ENCODE measurements at places on chromosomes 5 and 9. TPM values are rescaled to one million over a fixed set of nuclear protein-coding genes. Genes with fewer than 3 reads are reported as not detected.

- H3K36me3 ChIP-seq = no peaks in the 10 kb centered on the region
- H3K4me3 ChIP-seq = no peak overlapping the region
- H3K27me3 ChIP-seq = no peaks in the 10 kb centered on the region
- H3K4me1 ChIP-seq = no peaks in the 10 kb centered on the region
- DNase-seq = no peak
Observed at GRCh38 chr9:131113655-131114054, 11.7 kb upstream of the NUP214 start.

The CAMK2A gene
- not detected for polyA plus RNA-seq

DNA sequence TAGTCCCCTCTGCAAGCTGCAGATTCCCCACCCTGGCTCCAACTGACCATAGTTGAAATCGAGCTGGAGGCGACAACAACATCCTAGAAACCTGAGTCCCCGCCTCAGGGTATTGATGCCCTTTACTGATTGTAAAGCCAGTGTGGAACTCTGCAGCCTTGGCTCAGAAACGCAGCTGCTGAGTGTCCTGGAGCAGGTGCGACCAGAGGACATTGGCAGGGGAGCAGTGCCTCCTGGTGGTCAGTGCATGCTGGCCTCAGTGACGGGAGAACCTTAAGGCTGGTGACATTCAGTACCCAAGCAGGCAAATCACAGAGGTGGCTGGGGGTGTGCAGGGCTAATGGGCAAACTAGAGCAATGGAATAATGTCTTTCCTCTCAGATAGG, 20.4 kb upstream of the ZNF354B start:
- DNase-seq = peak; percentile 75
- H3K4me1 ChIP-seq = no peaks in the 10 kb centered on the region
- no peaks in the 10 kb centered on the region for H3K36me3 ChIP-seq
- H3K4me3 ChIP-seq = no peak overlapping the region
- H3K27me3 ChIP-seq = no peaks in the 10 kb centered on the region

DNA sequence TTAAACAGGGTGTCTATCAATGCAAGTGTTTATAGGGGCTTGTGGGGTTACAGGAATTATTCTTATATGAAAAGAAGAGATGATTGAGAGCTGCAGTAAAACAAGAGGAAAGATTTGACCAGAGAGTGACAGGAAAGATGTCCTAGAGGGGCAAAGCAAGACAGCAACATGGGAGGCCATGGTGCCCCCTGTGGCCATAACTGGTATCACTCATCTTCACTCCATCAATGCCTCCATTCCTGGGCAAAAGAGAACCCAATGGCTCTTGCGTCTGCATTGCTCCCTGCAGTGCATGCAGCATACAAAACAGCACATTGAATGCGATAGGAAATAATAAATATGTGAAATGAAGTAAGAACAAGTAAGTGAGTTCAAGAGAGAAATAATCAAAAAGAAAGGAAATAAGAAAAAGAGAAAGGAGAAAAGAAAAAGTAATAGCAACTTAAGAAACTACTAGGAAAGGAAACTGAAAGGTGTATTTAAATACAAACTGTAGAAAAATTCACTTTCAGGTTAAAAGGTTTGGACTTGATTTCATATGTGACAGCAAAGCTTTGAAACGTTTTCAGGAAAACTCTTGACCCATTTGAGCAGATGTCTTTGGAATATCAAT, 206.6 kb downstream of the SEMA5A start:
- H3K27me3 ChIP-seq = no peaks in the 10 kb centered on the region
- H3K4me3 ChIP-seq = no peak overlapping the region
- no peak overlapping the region for H3K27ac ChIP-seq
- H3K4me1 ChIP-seq = no peaks in the 10 kb centered on the region
- DNase-seq = no peak

- no peaks in the 10 kb centered on the region for H3K27me3 ChIP-seq
- H3K4me1 ChIP-seq = no peaks in the 10 kb centered on the region
- no peaks in the 10 kb centered on the region for H3K36me3 ChIP-seq
- H3K4me3 ChIP-seq = no peak overlapping the region
Observed at GRCh38 chr5:135483254-135483653, 31.1 kb upstream of the TIFAB start.

Data from aorta (tissue), 5 donors.